ENCODE measurements at places on chromosomes 6 and 20.
A peak's percentile ranks its signal among the peaks of the same experiment; 100 is the strongest.

DNA sequence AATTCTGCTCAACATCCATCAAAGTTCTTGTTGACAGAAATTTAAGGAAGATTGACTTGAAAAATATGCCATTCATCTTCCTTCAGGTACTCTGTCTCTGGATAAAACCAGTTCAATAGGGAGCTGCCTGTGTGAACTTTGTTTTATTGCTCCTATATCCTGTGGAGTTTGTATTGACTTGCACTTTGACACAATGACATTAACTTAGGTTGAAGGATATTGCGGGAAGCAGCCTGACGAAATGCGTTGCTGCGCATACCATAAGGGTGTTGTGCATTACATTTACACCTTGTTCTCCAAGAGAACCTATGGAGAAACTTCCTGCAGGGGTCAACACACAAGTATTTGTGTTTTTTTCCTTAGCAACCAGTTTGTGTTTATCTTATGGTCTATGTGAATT is 185.4 kb upstream of the GRIK2 start:
- DNase-seq, result no peak

DNA sequence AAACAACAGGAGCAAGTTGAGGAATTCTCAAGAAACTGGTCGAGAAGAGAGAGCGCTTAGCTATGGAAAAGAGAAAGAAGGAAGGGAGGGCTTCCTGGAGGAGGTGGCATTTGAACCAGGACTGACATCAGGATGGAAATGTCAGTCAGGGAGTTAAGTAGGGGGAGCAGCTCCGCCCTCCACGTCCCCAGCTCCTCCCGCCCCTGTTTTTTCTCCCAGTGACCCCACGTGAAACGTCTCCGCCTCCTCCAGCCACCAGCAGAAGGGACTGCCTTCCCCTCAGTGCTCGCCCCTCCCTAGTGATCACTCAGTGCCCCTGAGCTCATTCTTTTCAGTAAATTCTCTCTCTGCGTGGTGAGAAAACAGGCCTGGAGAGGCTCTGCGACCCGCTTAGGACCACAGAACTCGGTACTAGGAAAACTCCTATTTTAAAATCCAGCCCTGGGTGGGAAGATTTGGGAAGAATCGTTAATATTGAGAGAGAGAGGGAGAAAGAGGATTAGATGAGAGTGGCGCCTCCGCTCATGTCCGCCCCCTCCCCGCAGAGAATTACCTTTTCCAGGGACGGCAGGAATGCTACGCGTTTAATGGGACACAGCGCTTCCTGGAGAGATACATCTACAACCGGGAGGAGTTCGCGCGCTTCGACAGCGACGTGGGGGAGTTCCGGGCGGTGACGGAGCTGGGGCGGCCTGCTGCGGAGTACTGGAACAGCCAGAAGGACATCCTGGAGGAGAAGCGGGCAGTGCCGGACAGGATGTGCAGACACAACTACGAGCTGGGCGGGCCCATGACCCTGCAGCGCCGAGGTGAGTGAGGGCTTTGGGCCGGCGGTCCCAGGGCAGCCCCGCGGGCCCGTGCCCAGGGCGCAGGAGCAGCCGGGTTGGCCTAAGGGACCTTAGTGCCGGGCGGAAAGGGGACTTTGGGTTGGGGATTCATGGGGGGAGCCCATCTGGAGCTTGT is 4.6 kb downstream of the HLA-DPB1 start:
- no peak for DNase-seq

GRCh38 chr6:43142101-43142500 is 29.0 kb upstream of the SRF start:
- DNase-seq, result no peak

DNA sequence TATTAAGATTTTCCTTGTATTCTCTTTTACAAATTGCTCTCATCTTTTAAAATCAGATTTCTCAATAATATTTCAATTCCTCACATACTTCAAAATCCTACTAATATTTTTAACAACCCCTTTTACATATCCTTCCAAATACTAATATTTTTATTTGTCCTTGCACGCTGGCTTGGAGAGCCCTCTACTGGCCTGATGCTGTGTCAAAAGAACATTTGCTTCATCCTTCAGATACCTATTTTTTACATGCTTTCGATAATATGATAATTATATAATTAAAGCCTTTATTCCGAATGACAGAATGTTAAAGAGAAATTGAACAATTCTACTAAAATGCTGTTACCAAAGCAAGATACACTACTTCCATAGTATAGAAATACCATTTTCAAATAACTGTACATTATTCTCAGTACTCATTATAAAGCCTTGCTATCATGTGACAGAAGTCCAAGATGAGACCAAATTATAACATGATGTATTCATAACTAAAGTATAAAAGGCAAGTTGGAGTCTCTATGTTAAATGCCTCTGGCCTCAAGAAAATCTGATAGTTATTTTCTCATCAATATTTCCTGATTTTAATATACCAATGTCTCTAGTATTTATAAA is 39.0 kb upstream of the PLN start:
- DNase-seq, result peak; percentile 34

DNA sequence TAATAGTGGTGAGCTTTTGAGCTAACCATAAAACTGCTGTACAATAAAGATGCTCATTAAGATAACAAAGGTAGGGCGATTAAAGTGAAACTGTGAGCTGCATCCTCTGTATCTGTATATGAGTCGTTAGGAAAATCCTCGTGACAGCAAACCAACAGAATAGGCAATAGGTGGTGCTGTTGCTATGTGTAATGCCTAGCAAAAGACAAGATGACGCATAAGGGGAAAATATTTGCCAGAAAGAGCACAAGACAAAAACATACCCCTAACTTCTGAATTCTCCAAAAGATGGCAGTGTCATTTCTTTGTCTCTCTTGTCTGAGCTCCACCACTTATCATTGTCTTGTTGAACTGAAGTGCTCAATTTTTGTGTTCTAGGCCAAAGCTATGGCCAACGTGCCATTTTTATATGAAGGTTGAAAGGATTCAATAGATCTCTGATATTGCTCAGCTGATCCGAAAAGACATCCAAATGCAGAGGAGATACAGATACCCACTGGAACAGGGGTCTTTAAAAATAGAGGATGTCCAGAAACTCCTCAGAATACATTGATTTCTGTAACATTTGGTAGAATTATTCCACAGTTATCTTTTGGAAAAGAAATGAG is 56.3 kb upstream of the ANKEF1 start:
- DNase-seq, result peak; percentile 35

GRCh38 chr20:19812696-19813095 is 54.6 kb downstream of the RIN2 start:
- DNase-seq, result no peak

DNA sequence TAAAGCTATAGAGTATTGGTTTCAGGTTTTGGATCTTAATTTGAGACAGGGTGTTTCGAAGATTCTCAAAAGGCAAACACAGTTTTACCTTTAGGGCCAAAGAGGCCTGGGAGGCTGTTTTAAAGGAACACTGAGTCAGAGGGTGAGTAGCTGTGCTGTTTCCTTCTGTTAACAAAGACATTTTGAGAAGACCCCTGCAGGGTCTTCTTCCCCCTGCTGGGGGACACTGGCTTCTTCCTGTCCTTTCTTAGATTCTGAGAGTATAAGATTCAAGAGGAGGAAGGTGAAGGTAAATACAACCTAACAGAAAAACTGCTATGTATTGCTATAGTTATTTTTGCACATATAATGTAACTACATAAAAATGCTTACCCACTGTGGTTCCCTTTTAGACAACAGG is 19.0 kb downstream of the HS3ST5 start:
- DNase-seq, result no peak

GRCh38 chr6:155278319-155279049 is 14.7 kb downstream of the CLDN20 start:
- DNase-seq, result no peak

DNA sequence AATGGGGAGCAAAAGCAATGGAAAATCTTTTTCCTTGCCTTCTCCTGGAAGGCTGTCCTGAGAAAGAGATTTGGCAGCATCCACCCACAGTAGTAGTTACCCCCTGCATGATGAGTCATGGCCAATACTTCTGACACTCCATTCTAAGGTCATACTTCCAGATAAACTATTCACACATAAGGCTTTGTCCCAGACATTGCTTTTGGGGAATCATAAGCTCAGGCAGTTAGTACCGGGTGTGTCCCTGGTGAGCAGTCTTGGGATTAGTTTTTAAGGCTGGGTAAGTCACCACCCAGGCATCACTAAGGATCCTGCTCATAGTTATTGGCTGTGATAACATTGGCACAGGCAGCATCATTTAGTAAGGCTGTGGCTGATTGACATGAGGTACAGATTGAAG is 160.6 kb upstream of the GGTLC1 start:
- no peak for DNase-seq

- peak; percentile 63 for DNase-seq
These were observed 16.2 kb downstream of the GABRR2 start for GRCh38 chr6:89298680-89299465.

- DNase-seq, result no peak
These were observed 118.8 kb downstream of the PHACTR3 start for GRCh38 chr20:59723108-59723500.

GRCh38 chr20:63261060-63261794 is 7.0 kb upstream of the NKAIN4 start:
- no peak for DNase-seq

- DNase-seq, result no peak
These were observed 155.2 kb downstream of the BTBD3 start for GRCh38 chr20:12072954-12073264.

GRCh38 chr20:64001607-64002011 is 20.7 kb downstream of the PRPF6 start:
- DNase-seq, result no peak

- DNase-seq, result no peak
These were observed 44.0 kb upstream of the MARCKS start for GRCh38 chr6:113813142-113813541.

DNA sequence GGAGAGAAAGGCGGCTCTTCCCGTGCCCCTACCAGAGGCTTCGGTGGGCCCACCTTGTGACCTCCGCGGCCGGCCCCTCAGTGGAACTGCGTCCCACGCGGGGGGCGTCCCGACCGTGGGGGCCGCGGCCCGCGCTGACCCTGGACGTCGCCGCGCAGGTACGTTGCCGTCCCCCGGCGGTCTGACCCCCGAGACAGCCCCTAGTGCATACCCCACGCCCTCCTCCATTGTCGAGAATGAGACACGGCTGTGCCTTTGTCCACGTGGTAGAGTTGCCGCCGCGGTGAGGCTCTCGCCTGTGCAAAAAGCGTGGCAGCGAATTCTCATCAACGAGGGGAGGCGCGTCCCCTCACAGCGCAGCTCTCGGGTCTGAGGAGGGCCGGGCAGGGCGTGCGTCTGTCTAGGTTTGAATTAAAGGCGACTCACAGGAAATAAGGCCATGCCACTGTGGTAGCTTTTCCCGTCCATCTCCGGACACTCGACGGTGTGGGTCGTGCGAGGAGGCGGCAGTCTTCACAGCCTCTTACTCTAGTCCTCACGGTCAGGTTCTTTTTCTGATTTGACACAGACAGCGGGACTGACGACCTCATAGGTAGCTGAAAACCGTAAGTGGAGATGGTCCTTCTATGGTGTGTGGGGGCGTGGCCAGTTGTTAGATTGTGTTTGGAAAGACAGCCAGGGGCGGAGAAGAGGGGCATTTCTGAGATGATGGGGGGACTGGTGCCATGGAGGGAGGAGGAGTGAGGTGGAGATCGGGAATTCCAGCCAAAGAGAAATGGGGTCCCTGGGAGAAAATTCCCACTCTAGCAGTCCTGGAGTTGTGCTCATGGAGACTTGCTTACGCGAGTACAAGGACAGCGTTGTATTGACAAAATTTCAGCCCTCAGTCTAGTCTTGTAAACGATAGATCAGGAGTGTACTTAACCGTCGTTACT is 580 bp downstream of the NXT1 start:
- peak; percentile 15 for DNase-seq

DNA sequence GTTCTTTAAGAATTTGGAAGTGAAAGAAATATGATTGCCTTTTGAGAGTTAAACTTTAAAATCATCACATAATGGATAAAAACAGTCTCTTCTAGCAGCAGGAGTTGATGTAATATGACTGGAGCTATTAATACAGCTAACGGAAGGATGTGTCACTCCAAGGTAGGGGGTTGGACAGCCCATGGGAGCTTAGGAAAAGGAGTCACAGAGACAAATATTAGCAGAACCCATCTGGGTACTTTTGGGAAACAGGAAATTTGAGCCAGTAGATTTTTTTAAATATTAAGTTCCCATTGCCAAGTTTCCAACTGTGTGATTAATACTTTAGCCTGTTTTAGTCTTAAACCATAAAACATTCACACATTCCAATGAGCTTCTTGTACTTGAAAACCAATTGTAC is 164.7 kb upstream of the RIMS1 start:
- no peak for DNase-seq

- no peak for DNase-seq
These were observed 9.6 kb downstream of the SLC35A1 start for GRCh38 chr6:87482366-87482765.
